ENCODE measurements at places on chromosomes 12 and 14. TPM values are rescaled to one million over a fixed set of nuclear protein-coding genes. Genes with fewer than 3 reads are reported as not detected.

The SERPINA1 gene
- 1.1 TPM for total RNA-seq

The SNRNP35 gene
- total RNA-seq = 27.1 TPM

The DIO3 gene
- not detected for total RNA-seq

The PTGER2 gene
- total RNA-seq = 54.1 TPM

The SCNN1A gene
- not detected for total RNA-seq

The WBP11 gene
- total RNA-seq = 128 TPM

The GALNT8 gene
- total RNA-seq = 1.2 TPM

The ABCC9 gene
- total RNA-seq = 0.07 TPM

The CLEC7A gene
- not detected for total RNA-seq

The AQP6 gene
- total RNA-seq = not detected

GRCh38 chr14:21796916-21797315 is 123.3 kb upstream of the OR4E1 start:
- peak overlapping the region; percentile 41 for H3K4me3 ChIP-seq
- H3K4me1 ChIP-seq = no peaks in the 10 kb centered on the region
- H3K27ac ChIP-seq = peak overlapping the region; percentile 50
- H3K36me3 ChIP-seq = no peaks in the 10 kb centered on the region
- no peak for DNase-seq

DNA sequence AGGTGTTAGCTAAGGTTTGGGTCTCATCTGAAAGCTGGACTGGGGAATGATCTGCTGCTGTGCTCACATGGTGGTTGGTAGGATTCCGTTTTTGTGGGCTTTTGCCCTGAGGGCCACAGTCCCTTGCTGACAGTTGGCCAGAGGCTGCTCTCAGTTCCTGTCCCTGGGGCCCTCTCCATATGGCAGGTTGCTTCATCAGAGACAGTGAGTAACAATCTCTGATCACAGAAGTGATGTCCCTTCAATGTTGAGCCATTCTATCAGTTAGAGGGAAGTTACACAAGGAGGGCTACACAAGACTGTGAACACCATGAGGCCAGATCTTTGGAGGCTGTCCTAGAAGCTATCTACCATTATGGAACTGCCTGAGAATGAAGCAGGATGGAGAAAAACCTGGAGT is 137.2 kb downstream of the AACS start:
- no peak overlapping the region for H3K27ac ChIP-seq
- peaks cover 11% of the 10 kb centered on the region for H3K27me3 ChIP-seq
- DNase-seq = no peak
- no peaks in the 10 kb centered on the region for H3K4me1 ChIP-seq

DNA sequence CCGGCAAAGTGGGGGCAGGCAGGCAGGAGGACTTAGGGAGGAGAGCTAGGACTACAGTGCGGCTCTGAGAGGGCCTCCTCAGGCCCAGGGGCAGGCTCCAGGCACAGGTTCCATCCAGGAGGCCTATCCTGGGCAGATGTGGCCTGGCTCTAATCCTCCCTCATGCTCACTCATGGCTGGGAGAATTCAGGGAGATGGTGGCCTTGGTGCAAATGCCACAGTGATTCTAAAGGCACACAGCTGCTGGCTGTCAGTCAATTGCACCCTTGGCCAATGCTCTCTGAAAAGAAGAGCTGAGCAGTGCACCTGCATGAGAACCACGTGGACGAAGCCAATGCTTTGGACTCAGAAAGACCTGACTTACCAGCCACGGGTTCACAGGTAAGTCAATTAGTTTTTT is 89.6 kb downstream of the C12orf75 start:
- no peaks in the 10 kb centered on the region for H3K36me3 ChIP-seq
- no peak for DNase-seq
- peaks cover 7% of the 10 kb centered on the region for H3K4me1 ChIP-seq
- H3K4me3 ChIP-seq = no peak overlapping the region
- no peak overlapping the region for H3K27ac ChIP-seq

DNA sequence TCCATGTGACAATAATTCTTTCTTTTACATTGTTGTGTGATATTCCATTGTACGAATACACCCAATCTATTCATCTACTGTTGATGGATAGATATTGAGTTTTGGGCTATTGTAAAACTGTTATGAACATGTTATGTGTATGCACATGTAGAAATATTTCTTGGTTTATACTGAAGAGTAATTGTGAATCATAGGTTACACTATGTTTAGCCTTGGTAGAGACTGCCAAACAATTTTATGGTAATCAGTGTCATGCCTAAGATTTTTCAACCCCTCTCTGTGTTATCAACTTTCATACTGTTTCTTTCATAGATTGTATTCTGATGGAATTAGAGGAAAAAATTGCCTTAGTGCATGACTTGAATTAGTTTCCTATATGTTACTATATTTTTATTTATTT is 39.5 kb downstream of the FRMD6 start:
- H3K27me3 ChIP-seq = no peaks in the 10 kb centered on the region
- no peak overlapping the region for H3K4me3 ChIP-seq
- H3K4me1 ChIP-seq = no peaks in the 10 kb centered on the region
- no peaks in the 10 kb centered on the region for H3K36me3 ChIP-seq

DNA sequence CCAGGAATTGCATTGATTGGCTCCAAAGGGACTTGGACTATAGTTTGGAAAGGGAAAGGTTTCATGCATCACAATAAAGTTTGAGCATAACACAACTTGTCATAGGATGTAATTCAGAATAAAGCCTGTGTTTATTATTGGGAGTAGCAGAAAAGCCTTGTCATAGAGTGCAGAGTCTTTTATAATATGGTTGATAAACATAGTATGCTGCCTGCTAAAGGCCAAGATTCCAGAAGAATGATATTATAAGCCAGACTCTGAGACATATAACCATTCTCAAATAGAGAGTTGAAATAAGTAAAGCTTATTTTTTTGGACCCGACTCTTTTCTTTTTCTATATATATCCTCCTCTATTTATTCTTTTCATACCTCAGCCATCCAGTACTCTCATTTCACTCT is 207.3 kb downstream of the LRIG3 start:
- DNase-seq = no peak
- H3K36me3 ChIP-seq = no peaks in the 10 kb centered on the region
- H3K27ac ChIP-seq = no peak overlapping the region
- no peak overlapping the region for H3K4me3 ChIP-seq
- H3K4me1 ChIP-seq = no peaks in the 10 kb centered on the region

DNA sequence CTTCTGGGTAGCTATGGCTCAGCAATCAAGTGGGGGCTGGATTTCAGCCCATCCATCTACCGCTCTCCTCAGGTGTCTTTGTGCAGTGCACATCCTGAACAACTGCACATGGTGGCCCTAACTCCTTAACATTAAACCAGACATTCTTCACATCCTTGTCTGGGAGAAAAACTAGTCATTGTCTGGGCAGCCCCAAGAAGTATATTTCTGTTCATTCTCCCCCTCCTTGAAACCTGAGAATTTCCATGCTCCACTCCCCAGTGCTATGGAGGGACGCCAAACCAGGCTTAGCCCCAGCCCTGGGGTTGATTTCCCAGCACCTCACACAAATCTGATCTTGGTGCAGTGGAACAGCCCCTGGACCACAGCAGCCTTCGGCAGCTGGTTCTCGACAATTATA is 13.4 kb downstream of the MYL2 start:
- no peaks in the 10 kb centered on the region for H3K36me3 ChIP-seq
- no peak overlapping the region for H3K4me3 ChIP-seq
- H3K4me1 ChIP-seq = peaks cover 2% of the 10 kb centered on the region
- H3K27ac ChIP-seq = no peak overlapping the region
- peaks cover 3% of the 10 kb centered on the region for H3K27me3 ChIP-seq

GRCh38 chr12:3632754-3633153 is 120.2 kb downstream of the CRACR2A start:
- DNase-seq = no peak
- peak overlapping the region; percentile 46 for H3K27ac ChIP-seq
- H3K27me3 ChIP-seq = no peaks in the 10 kb centered on the region
- H3K36me3 ChIP-seq = peaks cover 18% of the 10 kb centered on the region
- H3K4me1 ChIP-seq = peaks cover 13% of the 10 kb centered on the region
- no peak overlapping the region for H3K4me3 ChIP-seq

DNA sequence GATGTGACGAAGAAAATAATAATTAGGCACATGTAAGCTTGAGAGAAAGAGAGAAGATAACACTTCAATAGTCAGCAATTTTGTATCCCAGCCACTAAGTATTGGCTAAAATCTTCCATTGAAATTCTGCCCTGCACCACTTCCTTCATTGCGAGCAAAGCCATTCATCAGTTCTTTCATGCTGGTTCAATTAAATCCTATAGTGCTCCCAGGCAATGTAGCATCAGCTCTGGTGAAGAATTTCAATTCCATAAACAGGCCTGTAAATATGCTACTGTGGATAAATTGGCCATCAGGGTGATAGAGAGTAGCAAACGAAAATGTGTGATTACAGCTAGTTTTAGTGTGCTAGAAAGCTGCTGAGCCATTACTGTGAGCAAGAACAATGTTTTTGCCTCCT is 24.7 kb downstream of the RPL10L start:
- H3K4me1 ChIP-seq = no peaks in the 10 kb centered on the region
- no peaks in the 10 kb centered on the region for H3K36me3 ChIP-seq
- no peak overlapping the region for H3K27ac ChIP-seq
- H3K27me3 ChIP-seq = no peaks in the 10 kb centered on the region

DNA sequence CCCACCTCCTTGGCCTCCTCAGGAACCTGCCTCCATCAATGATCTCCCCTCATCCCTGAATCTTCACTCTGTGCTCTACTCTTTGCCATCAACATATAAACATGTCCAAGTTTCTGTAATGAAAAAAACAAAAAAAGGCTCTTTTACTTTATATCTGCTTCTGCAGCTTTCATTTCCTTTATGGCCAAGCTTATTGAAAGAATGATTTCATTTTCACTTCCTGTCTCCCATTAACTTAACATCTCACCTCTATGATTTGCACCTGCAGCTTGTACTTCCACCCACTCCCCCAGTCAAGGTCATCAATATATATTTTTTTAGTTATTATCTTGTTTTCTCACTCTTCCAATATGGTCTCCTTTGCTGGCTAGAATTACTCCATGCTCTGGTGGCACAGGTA is 15.6 kb upstream of the RNU6-7 start:
- no peak overlapping the region for H3K4me3 ChIP-seq
- no peak for DNase-seq
- H3K27me3 ChIP-seq = peaks cover 4% of the 10 kb centered on the region
- no peaks in the 10 kb centered on the region for H3K36me3 ChIP-seq

DNA sequence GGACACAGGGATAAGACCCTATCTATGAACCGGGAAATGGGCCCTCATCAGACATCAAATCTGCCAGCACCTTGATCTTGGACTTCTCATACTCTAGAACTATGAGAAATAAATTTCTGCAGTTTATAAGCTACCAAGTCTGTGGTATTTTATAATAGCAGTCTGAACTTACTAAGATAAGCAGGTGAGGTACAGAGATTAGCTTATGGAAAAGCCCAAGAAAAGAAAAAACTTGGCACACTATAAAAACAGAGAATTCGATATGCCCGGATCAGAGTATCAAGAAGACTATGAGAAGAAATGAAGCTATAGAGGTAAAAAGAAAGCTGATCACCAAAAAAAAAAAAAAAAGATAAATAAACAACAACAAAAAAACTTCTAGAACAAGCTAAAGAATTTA is 52.6 kb downstream of the EEA1 start:
- peaks cover 13% of the 10 kb centered on the region for H3K4me1 ChIP-seq
- H3K27ac ChIP-seq = no peak overlapping the region
- no peak overlapping the region for H3K4me3 ChIP-seq
- H3K36me3 ChIP-seq = peaks cover 29% of the 10 kb centered on the region

GRCh38 chr12:126384026-126384564 is 1318.9 kb downstream of the AACS start:
- no peak overlapping the region for H3K4me3 ChIP-seq
- H3K27ac ChIP-seq = no peak overlapping the region
- no peaks in the 10 kb centered on the region for H3K4me1 ChIP-seq

DNA sequence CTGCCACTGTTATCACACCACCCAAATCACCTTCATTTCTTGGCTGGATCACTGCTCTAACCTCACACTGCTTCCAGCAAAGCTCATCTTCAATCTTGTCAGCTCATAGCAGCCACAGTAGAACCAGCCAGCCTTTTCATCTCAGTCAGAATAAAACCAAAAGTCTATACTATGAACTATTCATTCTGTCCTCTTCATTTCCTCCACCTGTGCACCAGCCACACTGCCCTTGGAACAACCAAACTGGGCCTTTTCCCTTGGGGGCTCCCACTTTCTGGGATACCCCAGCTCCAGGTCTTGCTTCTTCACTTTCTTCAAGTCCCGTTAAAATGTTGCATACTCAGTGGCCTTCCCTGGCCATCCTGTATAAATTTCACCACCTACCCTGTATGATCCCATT is 234.4 kb upstream of the DAAM1 start:
- H3K4me1 ChIP-seq = peaks cover 5% of the 10 kb centered on the region
- DNase-seq = no peak
- H3K27ac ChIP-seq = no peak overlapping the region
- no peaks in the 10 kb centered on the region for H3K36me3 ChIP-seq
- no peak overlapping the region for H3K4me3 ChIP-seq

DNA sequence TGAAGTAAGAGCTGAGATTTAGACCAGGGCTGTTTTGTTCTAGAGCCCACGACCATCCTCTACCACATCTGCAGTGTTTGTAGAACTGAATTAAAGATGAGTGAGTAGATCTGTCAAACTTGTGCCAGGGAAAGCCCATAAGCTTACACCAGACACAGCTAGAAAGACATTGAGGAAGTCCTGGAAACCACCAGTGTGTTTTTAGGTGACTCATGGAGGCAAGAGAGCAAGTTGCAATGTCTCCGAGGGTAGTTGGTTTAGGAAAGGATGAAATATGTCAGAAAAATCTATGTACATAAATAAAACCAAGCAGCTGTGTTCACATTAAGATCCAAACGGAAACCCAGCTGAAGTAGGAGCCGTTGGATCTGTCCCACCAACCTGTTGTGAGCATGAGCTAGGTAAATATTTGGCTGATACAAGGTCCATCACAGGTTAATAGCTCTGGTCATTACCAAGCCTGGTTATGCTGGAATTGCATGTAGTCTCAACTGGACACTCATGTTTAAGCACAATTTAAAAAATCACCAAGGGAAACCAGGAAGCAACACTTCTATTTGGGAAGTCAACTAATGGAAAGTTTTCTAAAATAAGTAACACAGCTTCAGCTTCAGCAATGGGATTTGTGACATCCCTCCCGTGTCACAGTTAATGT is 49.9 kb upstream of the PLEKHG3 start:
- peaks cover 13% of the 10 kb centered on the region for H3K4me1 ChIP-seq
- no peak for DNase-seq
- no peak overlapping the region for H3K4me3 ChIP-seq
- H3K36me3 ChIP-seq = no peaks in the 10 kb centered on the region
- H3K27ac ChIP-seq = no peak overlapping the region

GRCh38 chr14:105005929-105006830 is 14.7 kb downstream of the CDCA4 start:
- peaks cover 33% of the 10 kb centered on the region for H3K36me3 ChIP-seq
- no peak for DNase-seq
- H3K27ac ChIP-seq = no peak overlapping the region
- peaks cover 3% of the 10 kb centered on the region for H3K4me1 ChIP-seq
- H3K4me3 ChIP-seq = no peak overlapping the region

GRCh38 chr12:11812586-11813437 is 163.3 kb downstream of the ETV6 start:
- peaks cover 28% of the 10 kb centered on the region for H3K4me1 ChIP-seq
- H3K27me3 ChIP-seq = no peaks in the 10 kb centered on the region
- peak overlapping the region; percentile 35 for H3K27ac ChIP-seq

- H3K4me1 ChIP-seq = no peaks in the 10 kb centered on the region
- H3K27ac ChIP-seq = no peak overlapping the region
- H3K36me3 ChIP-seq = peaks cover 35% of the 10 kb centered on the region
These were observed 23.5 kb upstream of the C12orf50 start for GRCh38 chr12:88052686-88053085.
